ENCODE measurements at places on chromosomes 5 and 9.

- no peak overlapping the region for H3K4me3 ChIP-seq
- H3K27ac ChIP-seq = no peak overlapping the region
- no peak for DNase-seq
- H3K36me3 ChIP-seq = no peaks in the 10 kb centered on the region
Measured at GRCh38 chr5:64019746-64020145, 57.5 kb upstream of the HTR1A start.

- H3K36me3 ChIP-seq = no peaks in the 10 kb centered on the region
- DNase-seq = no peak
- H3K27me3 ChIP-seq = no peaks in the 10 kb centered on the region
- no peak overlapping the region for H3K4me3 ChIP-seq
Measured at GRCh38 chr9:29160763-29161353, 1587.6 kb upstream of the C9orf72 start.

DNA sequence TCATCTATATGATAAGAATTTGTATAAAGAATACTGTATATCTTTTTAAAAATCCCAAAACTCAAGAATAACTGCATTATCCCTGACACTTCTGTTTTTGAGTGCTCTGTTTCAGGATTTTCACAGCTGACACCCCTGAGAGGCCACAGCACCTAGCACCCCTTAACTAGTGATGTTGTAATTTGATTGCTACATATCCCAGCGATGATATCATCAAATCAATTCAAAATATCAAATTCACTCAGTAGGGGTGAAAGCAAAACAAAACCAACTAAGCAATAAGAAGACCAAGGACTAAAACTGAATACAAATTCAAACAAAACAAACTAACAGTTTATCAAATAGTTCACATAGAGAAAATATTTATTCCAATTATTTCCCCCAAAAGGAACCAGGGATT lies 184.3 kb downstream of the MCTP1 start:
- H3K36me3 ChIP-seq = no peaks in the 10 kb centered on the region
- no peak overlapping the region for H3K27ac ChIP-seq
- no peaks in the 10 kb centered on the region for H3K4me1 ChIP-seq
- no peak for DNase-seq
- H3K4me3 ChIP-seq = no peak overlapping the region

GRCh38 chr9:29648601-29649000 lies 2075.3 kb upstream of the C9orf72 start:
- H3K4me3 ChIP-seq = no peak overlapping the region
- H3K4me1 ChIP-seq = no peaks in the 10 kb centered on the region
- DNase-seq = no peak

- no peaks in the 10 kb centered on the region for H3K36me3 ChIP-seq
- DNase-seq = no peak
- no peak overlapping the region for H3K4me3 ChIP-seq
- no peaks in the 10 kb centered on the region for H3K4me1 ChIP-seq
Measured at GRCh38 chr9:132056717-132057560, 22.7 kb downstream of the MED27 start.

DNA sequence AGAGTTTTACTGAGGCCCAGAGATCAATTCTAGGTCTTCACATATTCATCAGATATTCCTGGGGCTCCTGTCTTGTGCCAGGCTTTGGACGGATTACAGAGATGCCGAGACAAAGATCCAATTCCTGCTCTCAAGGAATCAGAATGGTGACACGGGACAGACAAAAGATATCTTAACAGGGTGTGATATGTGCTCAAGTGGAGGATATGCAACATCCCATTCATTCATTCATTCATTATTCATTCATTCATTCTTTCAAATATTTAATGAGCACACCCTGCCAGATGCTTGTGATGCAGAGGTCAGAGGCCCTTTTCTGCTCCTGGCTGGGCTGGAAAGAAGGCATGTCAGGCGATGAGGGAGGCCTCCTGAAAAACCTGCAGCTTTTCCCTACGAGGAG lies 21.8 kb downstream of the LHX2 start:
- peaks cover 76% of the 10 kb centered on the region for H3K27me3 ChIP-seq
- H3K4me3 ChIP-seq = no peak overlapping the region
- no peak for DNase-seq
- peaks cover 17% of the 10 kb centered on the region for H3K4me1 ChIP-seq
- H3K27ac ChIP-seq = no peak overlapping the region

GRCh38 chr5:6760686-6761085 lies 47.5 kb downstream of the TENT4A start:
- H3K27ac ChIP-seq = no peak overlapping the region
- H3K4me3 ChIP-seq = no peak overlapping the region
- H3K36me3 ChIP-seq = peaks cover 8% of the 10 kb centered on the region
- H3K27me3 ChIP-seq = no peaks in the 10 kb centered on the region
- DNase-seq = no peak
- peaks cover 21% of the 10 kb centered on the region for H3K4me1 ChIP-seq

GRCh38 chr5:160693831-160694465 lies 158.1 kb downstream of the ATP10B start:
- H3K27ac ChIP-seq = no peak overlapping the region
- H3K27me3 ChIP-seq = no peaks in the 10 kb centered on the region
- no peak overlapping the region for H3K4me3 ChIP-seq
- DNase-seq = no peak

DNA sequence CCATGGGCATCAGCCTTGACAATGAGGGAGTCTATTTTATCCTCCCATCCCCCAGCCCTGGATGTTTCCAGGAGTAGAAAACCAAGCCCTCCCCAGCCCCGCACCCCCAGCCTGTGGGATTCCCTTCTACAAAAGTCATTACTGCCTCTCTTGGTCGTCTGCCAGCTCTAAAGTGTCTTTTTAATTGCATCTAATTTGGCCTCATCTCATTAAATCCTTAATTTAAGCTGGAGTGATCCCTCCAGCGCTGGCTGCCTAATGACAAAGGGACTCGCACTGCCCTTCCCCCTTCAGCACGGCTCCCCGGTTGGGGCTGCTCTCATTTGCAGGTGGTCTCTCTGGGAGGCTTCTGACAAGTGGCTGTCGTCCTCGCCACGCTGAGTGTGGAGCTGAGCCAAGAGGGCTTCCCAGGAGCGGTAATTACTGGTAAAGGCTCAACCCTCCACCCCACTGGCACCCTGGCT lies 107.9 kb upstream of the ALDH1B1 start:
- no peak for DNase-seq
- H3K4me3 ChIP-seq = no peak overlapping the region
- no peaks in the 10 kb centered on the region for H3K4me1 ChIP-seq
- no peaks in the 10 kb centered on the region for H3K36me3 ChIP-seq
- no peak overlapping the region for H3K27ac ChIP-seq
- H3K27me3 ChIP-seq = no peaks in the 10 kb centered on the region

DNA sequence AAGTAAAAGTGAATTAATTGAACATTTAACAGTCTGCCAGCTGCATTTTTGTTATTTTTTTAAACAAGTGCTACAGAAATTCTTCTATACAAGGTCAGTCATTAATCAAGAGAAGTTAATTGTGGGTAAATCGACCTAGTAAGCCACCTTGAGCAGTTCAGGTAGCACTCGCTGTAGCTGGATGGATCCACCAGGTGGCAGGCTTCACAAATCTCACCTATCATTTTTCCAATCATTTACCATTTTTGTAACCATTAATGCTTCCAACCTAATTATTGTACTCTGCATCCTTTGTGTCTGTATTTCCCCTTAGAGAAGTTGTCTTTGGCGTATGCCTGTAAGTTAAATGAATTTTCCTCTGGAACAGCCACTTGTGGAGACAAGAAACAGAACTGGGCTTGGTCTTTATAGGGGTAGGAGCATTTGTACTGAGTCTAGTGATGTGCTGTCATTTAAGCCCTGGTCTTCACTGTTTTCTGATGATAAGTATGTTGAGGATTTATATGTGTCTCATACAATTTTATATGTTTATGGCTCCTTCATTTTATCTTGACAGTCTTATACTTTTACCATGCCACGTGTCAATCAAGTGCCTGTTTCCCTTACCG lies 39.5 kb downstream of the CD180 start:
- no peak overlapping the region for H3K27ac ChIP-seq
- H3K27me3 ChIP-seq = no peaks in the 10 kb centered on the region
- peaks cover 8% of the 10 kb centered on the region for H3K4me1 ChIP-seq
- H3K36me3 ChIP-seq = no peaks in the 10 kb centered on the region
- no peak overlapping the region for H3K4me3 ChIP-seq

DNA sequence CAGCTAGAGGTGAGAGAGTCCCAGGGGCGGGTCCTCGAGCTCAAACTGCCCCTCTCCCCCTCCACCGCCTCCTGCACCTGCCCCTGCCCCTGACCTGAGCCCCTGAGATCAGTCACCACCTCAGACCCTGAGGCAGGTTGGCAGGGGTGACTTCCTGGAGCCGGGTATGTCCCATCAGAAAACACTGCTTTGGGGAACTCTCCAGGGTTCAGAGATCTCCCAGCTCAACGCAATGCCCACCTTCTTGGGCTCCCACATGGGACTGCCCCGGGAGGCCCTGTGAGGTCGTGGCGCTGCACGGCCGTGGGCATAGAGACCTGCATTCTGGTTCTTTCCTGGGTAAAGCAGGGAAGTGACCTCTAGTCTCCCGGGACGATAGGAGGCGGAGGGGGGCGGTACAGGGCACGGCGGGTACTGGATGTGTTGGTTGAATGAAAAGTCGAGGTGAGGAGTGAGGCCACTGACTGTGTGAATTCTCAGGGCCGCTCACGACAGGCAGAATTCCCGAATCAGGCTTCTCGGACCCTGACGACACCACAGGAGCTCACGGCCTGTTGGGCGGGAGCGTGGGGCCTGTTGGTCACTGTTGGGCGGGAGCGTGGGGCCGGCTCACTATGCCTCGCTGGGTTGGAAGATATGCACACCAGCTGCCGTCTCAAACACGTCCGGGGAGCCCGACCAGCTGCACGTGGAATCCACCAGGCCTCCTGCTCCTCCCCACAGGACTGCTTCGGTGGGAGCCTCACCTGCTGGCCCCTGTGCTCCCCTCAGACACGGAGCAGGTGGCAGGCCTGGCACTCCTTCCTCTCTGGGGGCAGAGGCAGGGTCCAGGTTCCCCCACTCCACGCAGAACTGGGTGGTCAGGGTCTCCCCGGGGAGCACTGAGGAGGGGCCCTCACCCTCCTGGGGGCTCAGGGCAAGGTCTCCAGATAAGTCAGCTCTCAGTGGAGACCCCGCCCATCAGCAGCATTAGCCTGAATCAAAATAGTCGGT lies 178.0 kb upstream of the PPP1R26 start:
- H3K36me3 ChIP-seq = no peaks in the 10 kb centered on the region
- H3K4me1 ChIP-seq = no peaks in the 10 kb centered on the region
- no peak overlapping the region for H3K27ac ChIP-seq
- no peak overlapping the region for H3K4me3 ChIP-seq
- H3K27me3 ChIP-seq = peaks cover 75% of the 10 kb centered on the region

DNA sequence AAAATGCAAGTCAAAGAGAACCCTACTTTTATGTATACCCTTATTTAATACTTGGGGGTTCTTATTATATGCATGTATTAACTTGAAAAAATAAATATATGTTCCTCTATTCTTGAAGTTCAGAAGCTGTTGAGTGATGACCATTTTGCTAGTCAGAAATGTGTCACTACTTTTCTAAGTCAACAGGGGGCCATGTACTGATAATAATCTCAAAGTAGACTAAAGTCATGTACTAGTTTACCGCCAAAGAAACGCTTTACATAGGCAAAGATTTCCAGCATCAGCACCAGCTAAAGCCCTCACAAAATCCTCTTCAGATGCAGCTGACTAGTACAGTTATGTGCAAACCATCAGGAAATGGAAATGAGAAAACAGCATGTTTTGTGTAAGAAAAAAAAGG lies 5.7 kb upstream of the BHMT start:
- H3K27ac ChIP-seq = no peak overlapping the region
- no peaks in the 10 kb centered on the region for H3K36me3 ChIP-seq
- no peak overlapping the region for H3K4me3 ChIP-seq
- no peaks in the 10 kb centered on the region for H3K27me3 ChIP-seq
- no peak for DNase-seq

GRCh38 chr5:142749321-142749720 lies 20.9 kb upstream of the ARHGAP26 start:
- no peaks in the 10 kb centered on the region for H3K27me3 ChIP-seq
- H3K4me1 ChIP-seq = peaks cover 32% of the 10 kb centered on the region
- no peak overlapping the region for H3K27ac ChIP-seq
- DNase-seq = no peak
- H3K36me3 ChIP-seq = no peaks in the 10 kb centered on the region
- no peak overlapping the region for H3K4me3 ChIP-seq

DNA sequence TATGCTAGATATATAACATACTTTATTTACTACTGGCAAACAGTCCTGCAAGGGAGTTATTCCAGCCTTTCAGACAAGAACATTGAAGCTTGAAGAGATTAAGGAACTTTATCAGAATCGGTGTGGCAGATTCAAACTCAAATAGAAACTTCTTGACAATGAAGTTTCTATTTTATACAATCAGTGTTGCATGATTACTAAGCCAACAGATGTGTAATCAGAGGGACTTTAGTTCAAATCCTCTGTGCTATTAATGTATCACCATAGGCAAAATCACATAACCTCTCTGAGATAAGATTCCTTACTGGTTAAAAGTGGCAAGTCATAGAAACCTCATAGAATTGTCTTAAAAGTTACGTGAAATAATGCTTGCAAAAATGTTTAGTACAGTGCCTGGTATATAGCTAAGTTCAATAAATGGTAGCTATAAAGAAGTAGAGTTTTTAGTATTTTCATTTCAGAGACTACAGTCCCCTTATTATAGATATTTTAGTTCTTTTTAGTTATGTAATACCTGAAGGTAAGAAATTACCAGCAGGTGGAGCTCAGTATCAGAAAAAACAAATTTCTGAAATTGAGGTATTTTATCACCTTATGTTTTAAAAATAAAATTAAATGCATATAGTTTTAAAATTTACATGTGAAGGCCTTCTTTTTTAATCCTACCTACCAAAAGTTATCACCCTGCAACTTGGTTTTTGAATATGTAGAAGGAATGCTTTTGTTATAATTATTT lies 172.1 kb downstream of the FER start:
- no peak overlapping the region for H3K27ac ChIP-seq
- no peaks in the 10 kb centered on the region for H3K36me3 ChIP-seq
- no peak for DNase-seq
- no peak overlapping the region for H3K4me3 ChIP-seq
- no peaks in the 10 kb centered on the region for H3K27me3 ChIP-seq

- no peaks in the 10 kb centered on the region for H3K4me1 ChIP-seq
- no peak overlapping the region for H3K4me3 ChIP-seq
- no peak for DNase-seq
- no peak overlapping the region for H3K27ac ChIP-seq
- no peaks in the 10 kb centered on the region for H3K36me3 ChIP-seq
- H3K27me3 ChIP-seq = peaks cover 6% of the 10 kb centered on the region
Measured at GRCh38 chr5:170475294-170476000, 28.4 kb upstream of the KCNIP1 start.

DNA sequence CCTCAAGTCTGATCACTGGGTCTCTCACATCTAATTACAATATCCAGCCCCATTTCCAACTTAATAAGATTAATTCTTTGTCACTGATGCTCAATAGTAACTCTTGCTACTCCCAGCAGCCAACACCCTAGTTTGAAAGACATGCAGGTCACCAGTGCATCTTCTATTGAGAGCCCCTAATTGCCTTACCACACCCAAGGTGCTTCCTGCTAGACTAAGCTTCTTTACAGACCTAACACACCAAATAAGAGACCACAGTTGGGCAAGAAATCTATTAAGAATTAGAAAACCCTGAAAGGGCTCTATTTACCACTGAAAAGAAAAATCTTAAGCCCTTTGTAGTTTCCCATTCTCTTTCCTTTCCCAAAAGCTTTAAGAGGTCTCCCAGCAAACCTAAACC lies 26.5 kb downstream of the ELAVL2 start:
- no peak for DNase-seq
- H3K4me1 ChIP-seq = no peaks in the 10 kb centered on the region
- H3K36me3 ChIP-seq = no peaks in the 10 kb centered on the region
- no peak overlapping the region for H3K4me3 ChIP-seq
- H3K27me3 ChIP-seq = no peaks in the 10 kb centered on the region
- no peak overlapping the region for H3K27ac ChIP-seq

All from HepG2 (cell line).